Liver (tissue), 10 donors: ENCODE measurements at places on chromosomes 7 and 10. TPM values are rescaled to one million over a fixed set of nuclear protein-coding genes. Genes with fewer than 3 reads are reported as not detected.

DNA sequence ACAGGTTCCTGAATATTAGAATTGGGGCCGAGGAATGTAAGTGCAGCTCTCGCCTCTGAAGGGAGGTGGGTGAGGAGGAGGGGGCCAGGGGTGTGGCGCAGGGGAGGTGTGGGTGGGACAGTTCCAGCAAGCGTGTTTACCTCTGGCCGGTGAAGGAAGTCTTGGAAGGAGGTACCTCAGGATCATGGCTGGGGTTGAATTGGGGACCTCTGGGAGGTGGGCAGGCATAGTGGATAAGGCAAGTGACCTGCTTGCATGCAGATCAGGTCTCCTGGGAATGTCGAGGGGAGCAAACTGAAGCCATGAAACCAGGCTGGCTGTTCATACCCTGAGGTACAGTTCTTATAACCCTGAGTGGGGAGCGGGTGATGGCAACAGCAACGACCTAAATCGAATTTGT is 2.0 kb downstream of the ZNF775 start:
- no peak overlapping the region for H3K4me3 ChIP-seq
- peaks cover 58% of the 10 kb centered on the region for H3K4me1 ChIP-seq
- DNase-seq = no peak

The TMEM72 gene
- 0.33 TPM for total RNA-seq

DNA sequence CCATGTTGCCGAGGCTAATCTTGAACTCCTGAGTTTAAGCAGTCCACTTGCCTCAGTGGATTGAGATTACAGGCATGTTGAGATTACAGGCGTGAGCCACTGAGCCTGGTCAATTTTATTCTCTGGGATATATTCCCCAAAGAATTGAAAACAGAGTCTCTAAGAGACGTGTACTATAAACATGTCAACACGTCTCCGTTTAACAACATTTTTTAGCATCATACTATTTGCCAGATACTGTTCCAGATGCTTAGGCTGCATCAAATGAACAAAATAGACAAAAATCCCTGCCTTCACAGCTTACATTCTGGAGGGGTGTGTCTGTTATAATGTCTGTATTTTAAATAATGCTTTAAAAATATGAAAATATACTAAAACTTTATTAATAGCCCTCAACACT is 54.1 kb upstream of the PRKG1 start:
- no peaks in the 10 kb centered on the region for H3K36me3 ChIP-seq
- no peak for DNase-seq
- no peak overlapping the region for H3K4me3 ChIP-seq
- peaks cover 2% of the 10 kb centered on the region for H3K4me1 ChIP-seq
- no peak overlapping the region for H3K27ac ChIP-seq

DNA sequence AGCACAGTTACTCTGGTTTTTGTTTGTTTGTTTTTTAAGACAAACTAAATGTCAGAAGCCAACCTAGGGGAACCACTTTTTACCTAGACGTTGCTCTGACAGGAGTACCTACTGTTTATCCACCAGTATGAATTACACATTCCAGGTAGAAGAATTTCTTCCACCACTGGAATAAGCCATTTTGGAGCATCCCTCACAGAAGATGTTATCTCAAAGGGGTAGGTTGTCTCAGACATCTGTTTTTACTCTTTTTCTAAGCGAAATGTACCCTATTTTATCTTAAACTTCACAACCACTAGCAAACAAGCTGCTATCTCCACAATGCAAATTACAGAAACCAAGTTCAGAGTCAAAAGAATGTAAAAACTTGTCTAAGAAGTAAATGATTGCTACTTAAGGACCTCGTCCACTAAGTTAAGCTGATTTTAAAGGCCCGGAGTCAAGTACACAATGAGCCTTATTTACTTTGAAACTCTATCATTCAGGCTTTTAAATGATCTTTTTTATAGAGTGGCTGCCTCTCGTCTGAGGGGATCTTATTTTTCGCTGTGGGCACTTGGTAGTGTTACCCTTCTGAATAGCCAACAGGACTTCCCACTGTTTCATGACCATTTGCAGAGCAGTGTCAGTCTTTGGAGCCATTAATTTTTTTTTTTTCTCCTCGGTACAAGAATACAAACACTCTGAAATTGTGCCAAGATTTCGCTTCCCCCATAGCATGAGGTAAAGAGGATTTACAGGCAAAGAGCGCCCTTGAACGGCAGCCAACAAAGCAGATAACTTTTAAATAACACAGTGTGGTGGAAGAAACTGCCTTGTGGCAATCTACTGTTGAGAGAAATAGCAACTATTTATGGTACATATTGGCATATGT is 15.7 kb upstream of the ARMC3 start:
- no peaks in the 10 kb centered on the region for H3K27me3 ChIP-seq
- no peak overlapping the region for H3K27ac ChIP-seq
- no peak overlapping the region for H3K4me3 ChIP-seq

The GPR26 gene
- total RNA-seq = not detected

DNA sequence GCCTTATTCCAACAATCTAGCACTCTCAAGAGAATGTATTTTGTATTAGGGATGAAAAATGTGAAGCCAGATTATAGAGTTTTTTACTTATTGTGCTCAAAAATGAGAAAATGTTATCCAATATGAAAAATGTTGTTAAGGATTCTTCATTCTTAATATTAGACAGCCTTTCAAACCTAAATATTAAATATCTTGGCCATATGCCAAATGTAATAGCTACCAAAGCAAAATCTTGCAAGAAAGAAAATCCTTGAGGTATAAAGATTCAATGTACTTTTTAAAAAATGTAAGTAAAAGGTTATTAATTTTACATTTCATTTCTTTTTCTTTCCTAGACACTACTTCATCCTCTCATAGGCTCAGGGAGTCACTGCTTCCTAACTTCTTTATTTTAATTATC is 33.4 kb downstream of the MET start:
- H3K4me1 ChIP-seq = no peaks in the 10 kb centered on the region
- H3K27ac ChIP-seq = no peak overlapping the region
- no peaks in the 10 kb centered on the region for H3K36me3 ChIP-seq
- no peak for DNase-seq

The ZFAND4 gene
- 15.7 TPM for total RNA-seq

DNA sequence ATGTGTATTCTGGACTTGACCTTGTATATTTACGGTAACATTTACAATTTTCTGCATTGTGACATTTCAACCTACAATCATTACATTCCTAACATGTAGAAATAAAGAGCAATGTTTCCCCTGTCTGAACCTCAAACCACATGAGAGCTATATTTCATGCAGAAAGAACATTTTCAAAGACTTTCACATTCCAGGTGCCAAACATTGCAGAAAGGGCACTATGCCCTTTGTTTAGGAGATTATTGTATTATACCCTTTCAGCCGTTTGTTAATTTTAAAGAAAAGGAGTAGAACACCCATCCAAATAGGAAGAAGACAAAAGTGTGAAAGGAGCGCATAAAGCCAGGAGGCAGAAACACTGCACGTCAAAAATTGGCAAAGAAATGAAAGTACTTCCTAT is 260.4 kb downstream of the RELN start:
- H3K4me1 ChIP-seq = no peaks in the 10 kb centered on the region
- DNase-seq = no peak
- no peak overlapping the region for H3K4me3 ChIP-seq
- H3K36me3 ChIP-seq = no peaks in the 10 kb centered on the region
- H3K27me3 ChIP-seq = no peaks in the 10 kb centered on the region
- no peak overlapping the region for H3K27ac ChIP-seq

GRCh38 chr7:8613191-8613590 is 179.8 kb downstream of the NXPH1 start:
- no peak overlapping the region for H3K4me3 ChIP-seq
- H3K36me3 ChIP-seq = no peaks in the 10 kb centered on the region
- H3K27ac ChIP-seq = no peak overlapping the region
- no peaks in the 10 kb centered on the region for H3K27me3 ChIP-seq
- no peaks in the 10 kb centered on the region for H3K4me1 ChIP-seq

GRCh38 chr7:138886501-138886917 is 88.5 kb upstream of the ATP6V0A4 start:
- H3K27me3 ChIP-seq = no peaks in the 10 kb centered on the region
- H3K4me3 ChIP-seq = no peak overlapping the region
- H3K27ac ChIP-seq = no peak overlapping the region
- H3K4me1 ChIP-seq = peaks cover 14% of the 10 kb centered on the region
- no peak for DNase-seq

GRCh38 chr10:18601321-18601720 is 50.1 kb downstream of the NSUN6 start:
- H3K4me1 ChIP-seq = no peaks in the 10 kb centered on the region
- no peaks in the 10 kb centered on the region for H3K27me3 ChIP-seq
- peaks cover 22% of the 10 kb centered on the region for H3K36me3 ChIP-seq
- no peak overlapping the region for H3K27ac ChIP-seq

DNA sequence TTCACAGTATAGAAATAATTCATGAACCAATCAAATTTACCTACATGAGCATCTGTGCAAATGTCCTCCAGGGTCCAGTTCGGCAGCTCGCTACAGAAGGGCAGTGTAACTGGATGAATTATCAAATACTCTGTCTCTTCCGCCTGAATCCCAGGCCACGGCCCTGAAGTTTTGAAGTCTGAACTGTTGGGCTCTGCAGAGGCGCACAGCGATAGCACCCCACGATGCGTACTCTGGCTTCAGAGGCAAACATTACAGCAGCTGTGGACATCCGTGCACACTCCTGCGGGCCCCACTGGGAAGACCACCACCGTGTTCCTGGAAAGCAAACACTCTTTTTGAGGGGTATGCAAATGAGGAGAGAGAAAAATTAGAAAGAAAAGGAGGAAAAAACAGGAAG is 259.8 kb upstream of the TCERG1L start:
- no peaks in the 10 kb centered on the region for H3K36me3 ChIP-seq
- DNase-seq = peak; percentile 20
- no peaks in the 10 kb centered on the region for H3K27me3 ChIP-seq
- H3K4me3 ChIP-seq = no peak overlapping the region
- H3K27ac ChIP-seq = no peak overlapping the region
- H3K4me1 ChIP-seq = no peaks in the 10 kb centered on the region

The CCL24 gene
- 2.1 TPM for total RNA-seq

The DNAH11 gene
- total RNA-seq = 0.05 TPM

- no peak overlapping the region for H3K27ac ChIP-seq
- H3K4me1 ChIP-seq = no peaks in the 10 kb centered on the region
- H3K36me3 ChIP-seq = no peaks in the 10 kb centered on the region
Measured at GRCh38 chr7:65892835-65893234, 20.0 kb downstream of the VKORC1L1 start.

GRCh38 chr10:26242706-26243350 is 26.3 kb downstream of the GAD2 start:
- H3K4me3 ChIP-seq = no peak overlapping the region
- H3K36me3 ChIP-seq = no peaks in the 10 kb centered on the region
- no peaks in the 10 kb centered on the region for H3K27me3 ChIP-seq
- no peaks in the 10 kb centered on the region for H3K4me1 ChIP-seq
- DNase-seq = no peak

DNA sequence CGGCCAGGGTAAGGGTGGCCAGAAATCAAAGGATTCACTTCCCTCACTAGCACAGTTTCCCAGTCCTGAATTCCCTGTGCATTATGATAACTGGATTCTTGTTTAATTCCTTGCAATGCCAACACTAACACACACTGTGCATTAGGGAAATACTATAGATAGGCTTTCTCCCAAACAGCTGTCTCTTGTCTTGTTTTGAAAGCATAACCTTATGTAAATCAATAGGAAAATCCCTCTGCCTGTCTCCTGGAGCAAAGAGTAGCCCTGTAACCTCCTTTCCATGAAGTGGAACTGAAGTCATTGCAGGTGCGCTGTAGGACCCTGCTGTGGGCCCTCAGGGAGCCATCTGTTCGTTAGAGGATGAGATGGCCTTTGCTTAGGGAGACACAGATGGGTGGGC is 82.8 kb upstream of the FAM171A1 start:
- H3K27me3 ChIP-seq = no peaks in the 10 kb centered on the region
- H3K4me1 ChIP-seq = no peaks in the 10 kb centered on the region
- no peak overlapping the region for H3K27ac ChIP-seq
- H3K4me3 ChIP-seq = no peak overlapping the region
- DNase-seq = no peak

DNA sequence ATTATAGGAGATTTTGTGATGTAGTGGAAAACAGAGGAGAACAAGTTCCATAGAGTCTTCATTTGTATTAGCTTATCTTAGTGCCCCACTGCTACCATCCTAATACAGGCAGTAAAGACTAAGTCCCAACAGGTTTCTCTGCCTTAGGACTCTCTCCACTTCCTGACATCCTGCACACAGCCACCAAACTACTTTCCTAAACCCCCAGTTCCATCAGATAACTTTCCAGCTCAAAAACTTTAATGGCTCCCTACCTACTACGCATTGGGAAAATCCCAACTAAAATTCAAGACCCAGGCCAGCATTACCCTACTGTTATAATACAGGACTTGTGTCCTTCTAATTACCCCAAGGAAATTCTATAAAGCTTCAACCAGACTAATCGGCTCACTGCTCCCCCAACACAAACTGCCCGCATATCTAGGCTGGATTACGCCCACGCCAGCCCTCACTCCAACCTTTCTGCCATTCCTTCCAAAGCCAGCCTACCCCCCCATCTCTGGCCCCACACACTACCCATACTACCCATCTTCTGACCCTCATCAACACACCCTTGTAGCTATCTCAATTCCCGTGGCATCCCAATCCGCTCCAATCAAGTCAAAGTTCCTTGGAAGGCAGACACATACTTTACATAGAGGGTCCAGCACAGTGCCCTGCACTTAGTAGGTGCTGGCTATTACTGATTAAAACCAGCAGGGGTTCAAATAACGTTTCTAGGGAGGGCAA is 1.4 kb downstream of the IDE start:
- H3K36me3 ChIP-seq = no peaks in the 10 kb centered on the region
- H3K4me3 ChIP-seq = peak overlapping the region; percentile 93
- H3K27ac ChIP-seq = no peak overlapping the region
- no peaks in the 10 kb centered on the region for H3K27me3 ChIP-seq
- H3K4me1 ChIP-seq = peaks cover 24% of the 10 kb centered on the region
- DNase-seq = no peak

GRCh38 chr10:49521062-49521461 is 17.9 kb downstream of the ERCC6 start:
- H3K4me1 ChIP-seq = no peaks in the 10 kb centered on the region
- peaks cover 12% of the 10 kb centered on the region for H3K36me3 ChIP-seq
- H3K27ac ChIP-seq = no peak overlapping the region
- no peak overlapping the region for H3K4me3 ChIP-seq
- H3K27me3 ChIP-seq = no peaks in the 10 kb centered on the region

DNA sequence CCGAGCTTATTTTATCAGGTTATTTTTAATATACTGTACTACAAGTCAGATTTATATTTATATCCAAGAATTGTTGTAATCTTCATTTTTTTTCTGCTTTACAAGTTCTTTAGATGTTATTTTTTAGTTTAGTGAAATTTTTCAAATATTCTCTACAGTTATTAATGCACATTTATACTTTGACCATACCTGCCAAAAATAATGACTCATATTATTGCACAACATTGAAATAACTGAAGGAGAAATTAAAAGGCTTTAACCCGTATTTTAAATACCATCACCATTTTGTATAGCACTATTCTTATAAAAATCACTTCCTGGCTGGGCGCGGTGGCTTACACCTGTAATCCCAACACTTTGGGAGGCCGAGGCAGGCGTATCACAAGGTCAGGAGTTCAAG is 278.5 kb downstream of the BICC1 start:
- no peaks in the 10 kb centered on the region for H3K27me3 ChIP-seq
- H3K4me3 ChIP-seq = no peak overlapping the region
- H3K36me3 ChIP-seq = no peaks in the 10 kb centered on the region
- no peak overlapping the region for H3K27ac ChIP-seq
